ENCODE measurements at places on chromosomes 2 and 18.

DNA sequence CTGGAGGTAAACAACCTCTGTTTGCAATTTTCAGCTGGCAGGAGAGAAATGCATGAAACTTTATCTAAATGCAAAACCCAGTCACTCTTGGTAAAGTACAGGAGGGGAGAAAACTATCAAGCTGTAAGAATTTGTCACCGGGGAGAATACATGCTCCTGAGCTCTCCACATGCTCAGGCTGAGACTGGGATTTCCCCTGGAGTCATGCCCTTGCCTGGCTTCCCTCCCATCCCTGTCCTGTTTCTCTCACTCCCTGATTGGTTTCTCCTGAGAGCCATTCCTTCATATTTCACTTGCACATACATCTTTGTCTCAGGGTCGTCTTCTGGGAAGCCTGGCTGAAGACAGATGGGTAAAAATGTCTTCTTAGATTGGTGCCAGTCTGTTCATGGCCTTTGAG, 52.9 kb upstream of the SPATS2L start:
- no peak for DNase-seq

GRCh38 chr18:37716106-37716735, 150.6 kb upstream of the CELF4 start:
- no peak for DNase-seq

GRCh38 chr2:84526562-84526961, 10.3 kb downstream of the DNAH6 start:
- DNase-seq: no peak

- no peak for DNase-seq
Observed at GRCh38 chr2:17124575-17125318, 393.5 kb downstream of the RAD51AP2 start.

- DNase-seq: no peak
Observed at GRCh38 chr2:95166065-95166763, 605 bp downstream of the ZNF2 start.

GRCh38 chr18:47175283-47175897, 774 bp downstream of the IER3IP1 start:
- no peak for DNase-seq

DNA sequence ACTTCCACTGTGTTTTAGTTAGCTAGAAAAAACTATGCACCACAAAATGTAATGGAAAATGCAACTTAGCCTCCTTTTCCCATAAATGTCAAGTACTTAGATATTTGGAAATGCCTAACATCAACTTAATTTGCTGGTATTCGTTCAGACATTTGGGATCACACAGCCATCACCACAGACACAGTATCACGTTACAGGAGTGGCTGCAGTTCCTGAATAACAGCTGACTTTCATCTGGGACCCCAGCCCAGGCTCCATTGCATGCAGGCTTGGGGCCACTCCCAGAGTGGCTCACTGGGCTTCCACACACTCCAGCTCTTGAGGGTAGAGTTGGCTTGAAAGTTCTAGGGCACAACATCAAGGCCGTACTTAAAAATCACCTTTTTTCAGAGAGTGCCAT, 9.3 kb downstream of the TMEM182 start:
- DNase-seq: no peak

DNA sequence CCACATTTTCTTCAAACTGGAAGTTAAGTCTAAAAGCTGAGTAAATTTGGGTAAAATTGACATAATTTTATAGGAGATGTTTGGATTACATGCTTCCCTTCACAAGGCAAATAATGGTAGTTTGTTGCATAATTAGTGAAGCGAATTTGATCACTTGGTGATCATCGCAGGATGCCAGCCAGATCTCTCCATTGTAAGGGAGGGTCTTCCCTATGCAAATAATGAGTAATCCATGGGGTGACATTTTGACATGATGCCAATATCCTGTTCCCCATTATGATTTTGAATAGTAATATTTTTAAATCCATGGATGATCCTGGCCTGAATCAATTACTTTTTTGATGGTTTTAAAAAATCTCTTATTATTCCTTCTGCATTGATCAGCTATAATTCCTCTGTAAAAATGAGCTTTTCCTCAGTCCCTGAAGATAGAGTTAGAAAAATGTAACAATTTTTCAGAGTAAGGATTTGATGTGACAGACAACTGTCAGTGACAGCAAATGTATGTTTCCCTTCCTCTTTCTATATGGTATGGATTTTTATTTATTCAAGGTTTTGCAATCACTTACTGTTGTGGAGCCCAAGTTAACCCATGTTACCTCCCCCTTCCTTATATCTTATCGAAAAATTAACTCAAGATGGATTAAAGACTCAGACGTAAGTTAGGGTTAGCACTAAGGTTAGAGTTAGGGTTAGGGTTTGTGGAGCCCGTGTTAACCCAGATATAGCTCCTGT, 21.4 kb downstream of the CCL20 start:
- no peak for DNase-seq

GRCh38 chr18:27138079-27138478, 47.0 kb downstream of the CHST9 start:
- DNase-seq: no peak

DNA sequence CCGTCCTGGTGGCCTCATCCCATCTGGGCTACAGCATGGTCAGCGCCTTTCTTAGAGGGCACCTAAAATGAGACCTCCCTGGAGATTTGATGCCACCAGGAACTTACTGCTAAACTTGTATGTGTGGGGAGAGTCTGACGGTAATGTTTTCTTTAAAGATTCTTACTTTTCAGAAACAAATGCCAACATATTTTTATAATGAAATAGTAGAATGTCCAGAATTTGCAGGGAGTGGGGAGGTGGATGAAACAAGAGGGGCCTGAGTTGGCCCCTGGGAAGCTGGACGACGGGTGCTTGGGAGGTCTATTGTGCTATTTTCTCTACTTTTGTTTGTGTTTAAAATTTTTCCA, 118.8 kb upstream of the CTDP1 start:
- DNase-seq: no peak

GRCh38 chr2:160928854-160929301, 231.3 kb upstream of the TANK start:
- DNase-seq: no peak

- no peak for DNase-seq
Observed at GRCh38 chr2:74690571-74690970, 36.5 kb downstream of the SEMA4F start.

DNA sequence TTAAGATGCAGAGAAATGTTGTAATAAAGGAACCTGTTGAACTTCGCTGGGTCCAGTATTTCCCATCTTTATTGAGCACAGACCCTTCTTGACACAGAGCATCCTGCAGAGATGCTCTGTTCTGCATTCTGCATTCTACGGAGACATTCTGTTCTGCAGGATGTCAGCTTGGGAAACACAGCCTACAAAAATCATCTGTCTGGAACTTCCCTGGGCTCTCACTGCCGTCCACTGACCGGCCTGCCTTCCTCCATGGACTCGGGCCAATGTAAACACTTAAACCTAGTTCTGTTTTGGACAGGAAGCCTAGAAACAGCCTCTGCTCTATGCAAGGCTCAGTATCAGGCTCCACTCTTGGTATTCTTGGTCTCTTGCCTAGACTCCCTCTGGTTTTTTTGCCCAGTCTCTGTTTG, 90.0 kb upstream of the PPP1CB start:
- DNase-seq: no peak

- DNase-seq: no peak
Observed at GRCh38 chr2:143841935-143842334, 678.0 kb downstream of the ZEB2 start.

GRCh38 chr2:179726461-179727180, 134.8 kb downstream of the ZNF385B start:
- no peak for DNase-seq

GRCh38 chr2:191864628-191865374, 17.9 kb upstream of the CAVIN2 start:
- no peak for DNase-seq

DNA sequence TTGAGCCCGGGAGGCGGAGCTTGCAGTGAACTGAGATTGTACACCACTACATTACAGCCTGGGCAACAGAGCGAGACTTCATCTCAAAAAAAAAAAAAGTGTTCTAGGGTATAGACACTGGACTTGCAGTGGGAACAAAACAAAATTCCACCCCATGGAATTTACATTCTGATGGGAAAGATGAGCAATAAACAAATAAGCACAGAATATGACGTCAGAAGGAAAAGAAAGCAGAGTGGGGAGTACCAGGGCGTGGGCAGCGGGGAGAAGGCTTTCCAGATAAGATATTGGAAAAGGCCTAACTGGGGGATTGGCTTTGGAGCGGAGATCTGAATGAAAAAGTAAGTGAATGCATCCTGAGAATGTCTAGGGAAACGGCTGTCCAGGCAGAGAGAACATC, 17.6 kb downstream of the NPPC start:
- no peak for DNase-seq

- DNase-seq: no peak
Observed at GRCh38 chr2:53670331-53670730, 97.3 kb upstream of the CHAC2 start.

GRCh38 chr2:96256611-96257113, 9.1 kb downstream of the TMEM127 start:
- DNase-seq: no peak

- DNase-seq: no peak
Observed at GRCh38 chr2:110731064-110731463, 1.3 kb upstream of the ACOXL start.

DNA sequence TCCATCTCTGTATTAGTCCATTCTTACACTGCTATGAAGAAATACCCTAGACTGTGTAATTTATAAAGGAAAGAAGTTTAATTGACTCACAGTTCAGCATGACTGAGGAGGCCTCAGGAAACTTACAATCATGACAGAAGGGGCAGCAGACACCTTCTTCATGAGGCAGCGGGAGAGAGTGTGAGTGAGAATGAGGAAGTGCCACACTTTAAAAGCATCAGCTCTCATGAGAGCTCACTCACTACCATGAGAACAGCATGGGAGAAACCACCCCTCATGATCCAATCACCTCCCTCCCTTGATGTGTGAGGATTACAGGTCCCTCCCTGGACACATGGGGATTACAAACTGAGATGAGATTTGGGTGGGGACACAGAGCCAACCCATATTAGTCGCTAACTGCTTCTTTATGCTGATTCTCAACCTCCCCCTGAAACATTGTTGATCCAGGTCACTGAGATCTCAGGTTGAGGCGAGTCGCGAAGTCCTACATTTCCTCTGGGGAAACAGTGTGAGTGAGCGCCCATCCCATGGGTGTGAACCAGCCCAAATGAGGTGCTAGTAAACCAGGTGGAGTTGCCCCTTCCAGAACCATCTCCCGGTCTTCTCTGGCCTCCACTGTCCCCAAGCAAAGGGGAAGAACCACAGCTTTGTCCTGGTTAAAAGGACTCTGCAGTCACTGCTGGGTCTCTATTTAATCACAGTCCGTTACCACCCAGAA, 123.8 kb downstream of the CAPN13 start:
- DNase-seq: no peak

GRCh38 chr2:236671896-236672562, 102.4 kb downstream of the ACKR3 start:
- DNase-seq: no peak

- DNase-seq: no peak
Observed at GRCh38 chr2:101638181-101638711, 59.3 kb upstream of the MAP4K4 start.

- DNase-seq: no peak
Observed at GRCh38 chr2:238466243-238466756, 39.6 kb downstream of the ASB1 start.

DNA sequence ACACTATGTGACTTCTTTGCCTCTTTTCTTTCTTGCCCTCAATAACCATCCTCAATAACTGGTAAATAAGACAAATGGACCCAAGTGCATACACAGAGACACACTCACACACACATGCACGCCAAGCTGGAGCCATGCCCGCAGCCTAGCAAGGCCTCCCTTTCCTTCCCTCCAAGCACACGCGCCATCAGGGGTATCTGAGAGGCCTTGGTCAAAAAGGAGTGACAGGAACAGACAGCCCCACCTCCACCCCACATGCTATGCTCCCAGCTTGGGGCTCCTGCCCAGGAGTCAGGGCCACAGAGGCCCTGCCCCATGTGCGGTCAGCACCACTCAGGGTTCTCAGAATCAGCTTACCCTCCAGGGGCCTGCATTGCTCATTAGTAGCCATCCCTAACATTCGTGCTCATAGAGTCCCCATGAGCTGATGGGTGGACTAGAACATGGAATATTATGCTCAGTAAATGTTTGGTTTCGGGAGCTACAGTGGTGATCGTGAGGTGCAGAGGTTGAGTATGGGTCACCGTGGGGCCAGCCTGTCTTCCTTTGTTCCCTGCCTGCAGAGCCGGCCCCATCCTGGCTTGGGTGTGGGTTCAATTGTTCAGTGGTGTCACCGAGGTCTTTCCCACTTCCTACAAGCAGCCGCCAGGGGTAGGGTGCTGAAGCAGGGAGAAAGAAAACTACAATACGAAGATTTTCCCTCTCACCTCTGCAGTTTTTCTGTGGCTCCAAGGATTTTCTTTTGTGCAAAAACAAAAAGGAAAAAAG, 158.2 kb upstream of the RAB12 start:
- DNase-seq: no peak

DNA sequence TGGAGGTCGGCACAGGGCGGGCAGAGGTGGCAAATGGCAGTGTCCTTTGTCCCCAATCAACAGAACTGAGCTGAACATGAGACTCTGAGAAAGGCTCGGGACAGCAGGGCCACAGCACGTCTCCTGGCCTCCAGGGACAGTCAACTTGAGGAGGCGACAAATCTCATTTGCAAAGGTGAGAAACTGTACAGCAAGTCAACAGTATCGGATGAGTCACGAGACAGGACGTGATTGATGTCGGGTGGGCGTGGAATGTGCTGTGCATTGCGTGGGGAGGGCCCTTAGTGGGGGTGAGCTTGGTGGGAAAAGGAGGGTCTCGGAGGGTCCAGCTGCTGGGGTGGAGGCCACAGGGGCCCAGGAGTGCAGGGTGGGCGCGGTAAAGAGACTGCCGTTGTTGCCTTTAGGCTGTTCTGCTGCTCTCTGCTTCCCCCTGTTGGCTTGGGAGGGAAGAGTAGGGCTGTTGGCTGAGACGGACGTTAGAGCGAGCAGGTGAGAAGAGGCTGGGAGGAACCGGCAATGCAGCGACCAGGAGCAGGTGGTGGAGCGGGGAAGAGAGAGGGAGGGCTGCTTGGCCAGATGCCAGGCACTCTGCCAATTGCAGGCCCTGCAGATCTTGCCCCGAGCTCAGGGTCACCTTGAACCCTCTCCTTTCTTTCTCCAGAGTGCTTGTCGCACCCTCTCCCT, 164.3 kb downstream of the BCL2 start:
- peak; percentile 78 for DNase-seq

GRCh38 chr2:111111101-111111755, 9.5 kb upstream of the BCL2L11 start:
- peak; percentile 24 for DNase-seq

DNA sequence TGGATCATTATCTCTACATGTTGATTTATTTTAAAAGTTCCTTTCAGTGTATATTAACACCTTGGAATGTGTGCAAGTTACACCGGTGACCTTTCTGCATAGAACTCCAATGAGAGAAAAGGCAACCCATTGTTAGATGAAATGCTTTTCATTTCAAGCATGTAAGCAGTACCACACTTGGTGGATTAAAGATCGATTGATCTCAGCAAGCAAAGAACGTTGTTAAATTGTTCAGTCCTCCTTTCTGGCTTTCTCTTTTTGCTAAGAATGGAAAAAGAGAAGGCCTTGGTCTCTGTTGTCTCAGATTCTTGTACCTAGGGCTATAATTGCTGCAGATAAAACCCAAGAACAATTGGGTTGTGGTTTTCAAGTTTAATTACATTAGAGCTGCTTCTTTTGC, 843.0 kb downstream of the DPP10 start:
- no peak for DNase-seq

- no peak for DNase-seq
Observed at GRCh38 chr2:241149675-241149924, 328 bp upstream of the PASK start.

- no peak for DNase-seq
Observed at GRCh38 chr2:144666032-144666431, 146.1 kb upstream of the ZEB2 start.

Data from stimulated activated CD4-positive, alpha-beta T cell treated with anti-CD3 and anti-CD28 coated beads, Interleukin-4, amount 100 ng/mL, for 48 hours (primary cell).